MM.1S (cell line): ENCODE measurements at places on chromosomes 2 and 18.

GRCh38 chr2:241851325-241852115 is 7.2 kb downstream of the PDCD1 start:
- DNase-seq = no peak

- DNase-seq = no peak
Observed at GRCh38 chr2:9803023-9803805, 40.1 kb upstream of the TAF1B start.

DNA sequence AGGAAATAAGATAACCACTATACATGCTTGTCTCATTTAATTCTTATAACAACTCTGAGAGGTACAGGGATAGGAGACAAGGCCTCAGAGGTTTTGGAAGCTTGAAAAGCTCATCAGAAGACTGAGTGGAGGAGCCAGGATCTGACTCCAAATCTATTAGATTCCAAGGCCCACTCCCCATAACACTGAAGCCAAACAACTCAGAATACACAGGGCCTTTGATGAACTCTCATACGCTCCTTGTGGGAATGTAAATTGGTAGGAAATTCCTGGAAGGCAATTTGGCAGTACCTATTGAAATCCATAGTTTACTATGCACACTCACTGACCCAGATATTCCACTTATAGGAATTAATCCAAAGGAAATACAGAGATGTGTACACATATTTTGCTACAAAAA is 27.9 kb downstream of the WIPF1 start:
- DNase-seq = no peak

DNA sequence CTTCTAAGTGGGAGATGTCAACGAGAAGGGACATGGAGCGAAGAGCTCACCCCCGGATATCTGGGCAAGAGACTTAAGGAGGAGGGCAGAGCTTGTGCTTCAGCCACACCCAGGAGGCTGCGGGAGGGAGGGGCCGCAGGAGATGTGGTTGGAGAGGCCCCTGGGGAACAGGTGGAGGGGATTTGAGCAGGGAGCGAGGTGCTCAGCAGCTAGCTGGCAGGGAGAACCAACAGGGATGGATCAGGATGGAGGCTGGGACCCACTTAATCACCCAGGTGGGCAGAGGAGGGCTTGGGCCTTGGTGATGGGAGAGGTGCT is 78.3 kb downstream of the MBP start:
- no peak for DNase-seq

DNA sequence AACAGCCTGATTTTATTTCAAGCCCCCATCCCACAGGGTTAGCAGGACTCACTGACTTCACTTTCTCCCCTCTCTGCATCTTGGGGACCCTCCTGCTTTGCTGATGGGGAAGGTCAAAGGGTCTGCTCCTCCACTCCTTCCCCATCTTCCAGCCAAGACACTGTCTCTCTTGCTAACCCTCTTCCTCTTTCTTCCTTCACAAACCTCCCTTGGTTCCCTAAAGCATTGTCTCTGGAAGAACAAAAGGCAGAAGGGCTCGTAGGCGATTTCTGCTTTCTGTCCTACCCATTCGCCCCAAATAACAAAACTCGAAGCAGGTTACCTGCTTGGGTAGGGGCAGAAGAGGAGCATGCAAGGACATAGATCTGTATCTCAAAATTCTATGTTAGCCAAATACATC is 5.5 kb upstream of the SLC4A3 start:
- no peak for DNase-seq

- DNase-seq = no peak
Observed at GRCh38 chr2:69242651-69243051, 144.4 kb downstream of the GFPT1 start.
